ENCODE measurements at places on chromosomes 2 and 18.

DNA sequence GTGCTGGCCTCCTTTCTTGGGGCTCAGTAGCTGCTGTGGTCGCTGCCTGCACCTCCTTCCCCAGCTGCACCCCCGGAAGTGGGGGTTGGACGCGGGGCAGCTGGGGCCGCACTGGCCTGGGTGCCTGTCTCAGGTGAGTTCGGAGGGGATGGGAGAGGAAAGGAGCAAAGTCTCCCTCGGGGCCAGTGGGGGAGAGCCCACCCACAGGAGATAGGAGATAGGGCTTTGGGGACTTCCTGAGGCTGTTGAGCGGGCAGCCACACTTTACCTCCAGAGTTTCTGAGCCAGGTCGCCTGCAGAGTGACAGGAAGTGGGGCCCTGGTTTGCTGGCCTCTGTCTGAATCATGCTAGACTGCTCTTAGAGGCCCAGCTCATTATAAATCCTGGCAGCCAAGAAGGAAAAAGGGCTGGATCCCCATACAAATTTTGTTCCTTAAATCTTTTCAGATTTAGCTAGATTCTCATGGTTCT, 8.1 kb downstream of the MBP start:
- no peak for DNase-seq

DNA sequence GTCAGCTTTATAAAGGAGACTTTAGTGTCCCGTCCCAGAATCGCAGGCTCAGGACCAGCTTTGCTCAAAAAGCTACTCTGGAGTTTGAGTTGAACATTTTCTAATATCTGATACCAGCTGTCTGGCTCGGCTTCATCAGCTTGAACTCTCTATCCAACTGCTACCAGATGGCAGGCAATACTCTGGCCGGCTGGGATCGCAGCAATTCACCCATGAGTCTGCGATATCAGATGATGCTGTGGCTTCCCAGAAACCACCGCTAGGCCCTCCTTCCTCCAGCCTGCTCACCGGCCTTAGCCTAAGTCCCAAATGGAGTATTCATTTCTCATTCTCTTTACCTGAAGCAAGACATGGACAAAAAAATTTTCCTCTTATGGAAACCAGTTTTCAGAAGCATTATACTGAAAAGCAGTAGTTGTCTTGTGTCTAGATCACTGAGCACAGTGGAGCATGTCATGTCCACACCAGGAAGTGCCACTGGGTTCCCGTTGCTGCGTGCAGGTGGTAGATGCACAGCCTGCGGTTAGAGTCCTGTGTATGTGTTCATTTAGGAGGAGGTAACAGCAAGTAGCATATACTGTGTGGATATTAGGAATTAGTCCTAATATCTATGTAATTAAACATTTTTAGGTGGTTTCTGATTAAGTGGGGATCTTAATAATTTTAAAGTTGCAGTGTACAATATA, 162.0 kb upstream of the SOX11 start:
- no peak for DNase-seq

DNA sequence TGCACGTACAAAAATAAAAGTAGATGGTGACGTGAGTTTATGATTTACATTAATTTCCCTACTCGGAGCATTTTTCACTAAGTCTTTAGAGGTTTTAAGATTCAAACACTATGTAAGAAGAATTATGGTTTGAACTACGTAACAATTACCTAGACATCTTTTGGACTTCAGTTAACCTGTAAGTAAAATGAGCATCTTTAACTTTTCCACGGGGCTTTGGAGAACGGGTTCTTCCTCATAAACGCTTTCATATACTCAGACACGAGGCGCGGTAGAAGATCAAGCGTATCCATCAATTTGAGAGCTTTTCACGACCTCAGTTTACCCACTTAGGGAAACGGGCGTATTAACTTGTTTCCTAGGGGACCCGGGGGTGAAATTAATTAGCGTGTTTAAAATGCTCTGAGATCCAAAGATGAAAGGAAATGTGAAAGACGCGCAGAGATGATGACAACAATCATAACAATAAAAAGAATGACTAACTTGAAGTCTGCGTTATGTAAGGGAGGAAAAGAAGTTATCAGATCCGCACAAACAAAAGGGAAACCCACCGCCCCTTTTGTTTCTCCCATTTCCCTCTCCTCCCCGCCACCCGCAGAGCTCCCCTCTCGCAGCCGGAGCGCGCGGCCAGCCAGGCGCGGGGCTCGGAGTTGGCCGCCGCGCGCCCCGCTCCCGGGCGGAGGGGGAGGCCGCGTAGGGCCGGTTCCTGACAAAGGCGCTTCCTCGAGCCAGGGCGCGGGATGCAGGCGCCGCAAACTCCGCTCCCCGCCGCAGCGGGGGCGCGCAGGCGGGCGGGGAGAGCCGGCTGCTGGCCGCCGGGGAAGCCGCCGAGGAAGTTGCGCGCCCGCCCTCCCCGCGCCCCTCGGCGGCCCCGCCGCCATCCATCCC, 807 bp downstream of the PELI1 start:
- peak; percentile 61 for DNase-seq

GRCh38 chr2:45496869-45497268, 114.2 kb downstream of the SRBD1 start:
- DNase-seq: no peak

GRCh38 chr2:85682378-85682777, 11.8 kb upstream of the GNLY start:
- DNase-seq: no peak

DNA sequence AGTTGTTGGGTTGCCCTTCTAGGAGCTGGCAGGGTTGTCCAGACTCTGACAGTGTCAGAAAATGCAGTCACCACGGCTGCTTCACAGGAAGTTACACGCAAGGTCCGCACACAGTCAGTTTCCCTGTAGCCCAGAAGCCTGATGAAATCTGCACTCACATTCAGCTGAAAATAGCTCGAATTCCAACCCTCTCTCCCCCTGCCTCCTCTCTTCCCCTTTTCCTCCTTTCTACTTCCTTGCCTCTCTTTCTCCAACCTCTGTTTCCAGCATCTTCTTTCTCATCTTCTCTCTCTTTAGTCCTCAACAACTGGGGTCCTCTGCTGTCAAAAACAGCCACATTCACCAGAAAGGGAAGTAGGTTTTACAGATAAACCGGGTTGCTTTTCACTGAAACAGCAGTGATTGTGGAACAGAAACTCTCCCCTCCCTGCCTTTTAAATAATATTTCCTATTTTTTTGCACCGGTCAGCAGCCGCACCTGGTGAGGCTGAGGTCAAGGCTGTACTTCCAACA, 69.3 kb downstream of the BCL11A start:
- peak; percentile 16 for DNase-seq

GRCh38 chr18:75211953-75212750, 1.6 kb downstream of the TSHZ1 start:
- DNase-seq: no peak

DNA sequence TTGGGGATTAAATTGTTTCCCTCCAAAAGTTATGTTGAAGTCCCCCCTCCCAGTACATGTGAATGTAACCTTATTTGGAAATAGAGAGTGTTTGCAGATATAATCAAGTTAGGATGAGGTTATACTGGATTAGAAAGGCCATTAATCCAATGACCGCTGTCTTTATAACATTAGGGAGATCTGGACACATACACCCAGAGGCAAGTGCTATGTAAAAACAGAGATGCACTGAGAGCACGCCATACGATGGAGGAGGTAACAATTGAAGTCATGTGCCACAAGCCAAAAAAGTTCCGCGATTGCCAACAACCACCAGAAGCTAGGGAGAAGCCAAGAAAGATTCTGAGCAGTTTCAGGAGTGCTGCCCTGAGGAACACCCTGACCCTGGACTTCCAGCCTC, 153.3 kb downstream of the RNF144A start:
- DNase-seq: no peak

- no peak for DNase-seq
Observed at GRCh38 chr18:39793609-39794008, 2161.4 kb upstream of the PIK3C3 start.

DNA sequence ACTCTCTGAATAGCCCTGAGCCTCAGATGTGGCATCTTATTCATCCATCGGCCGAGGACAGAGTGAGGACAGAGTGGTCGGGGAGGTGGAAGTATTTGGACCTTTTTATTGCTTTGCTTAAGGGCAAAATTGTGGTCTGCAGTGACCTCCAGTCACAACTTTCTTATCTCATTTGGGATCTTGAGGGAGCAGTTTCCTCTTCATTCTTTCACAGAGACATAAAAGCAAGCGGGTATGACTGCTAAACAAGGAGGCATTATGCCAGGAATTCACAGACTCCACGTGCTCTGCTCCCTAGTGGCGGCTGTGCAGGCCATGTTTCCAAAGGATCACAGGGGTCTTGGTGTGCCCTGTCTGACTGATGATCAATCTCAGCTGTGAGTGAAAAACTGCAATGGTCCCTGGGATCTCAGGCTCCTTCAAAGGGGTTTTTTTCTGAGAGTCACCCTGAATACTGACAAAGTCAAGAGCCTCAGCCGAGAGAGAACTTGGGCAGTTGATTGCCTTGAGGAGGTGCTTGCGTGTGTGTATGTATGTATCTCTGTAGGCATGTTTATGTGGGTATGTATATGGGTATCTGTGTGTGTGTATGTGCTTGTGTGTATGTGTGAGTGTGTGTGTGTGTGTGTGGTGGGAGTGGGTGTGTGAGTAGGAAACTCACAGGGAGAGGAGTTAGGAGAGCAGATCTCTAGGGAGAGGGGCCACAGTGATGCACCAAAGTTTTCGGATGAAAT, 47.7 kb downstream of the RAPGEF4 start:
- no peak for DNase-seq

- no peak for DNase-seq
Observed at GRCh38 chr2:28615706-28616105, 119.8 kb downstream of the PLB1 start.

GRCh38 chr2:184890311-184890710, 292.0 kb downstream of the ZNF804A start:
- DNase-seq: no peak

GRCh38 chr18:42742969-42743368, 372.5 kb downstream of the RIT2 start:
- DNase-seq: no peak

GRCh38 chr2:186590759-186591505, 1.1 kb downstream of the ITGAV start:
- peak; percentile 74 for DNase-seq

DNA sequence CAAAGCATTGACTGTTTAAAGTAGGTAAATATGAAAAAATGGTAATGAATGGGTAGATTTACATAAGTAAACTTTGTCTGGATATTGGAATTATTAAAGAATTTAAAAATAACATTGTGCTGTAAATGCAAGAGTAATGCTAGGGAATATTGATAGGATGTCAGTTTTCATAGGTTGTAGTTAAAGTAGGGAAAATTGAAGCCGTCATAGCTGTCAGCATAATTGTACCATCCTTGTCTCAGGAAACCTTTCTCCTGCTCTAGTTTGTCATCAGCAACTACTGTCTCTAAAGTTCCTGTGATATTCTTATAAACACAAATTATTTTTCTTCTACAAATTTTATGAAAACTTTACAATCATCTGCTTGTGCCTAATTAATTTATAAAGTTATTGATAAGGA, 10.1 kb upstream of the SPAG16 start:
- no peak for DNase-seq

DNA sequence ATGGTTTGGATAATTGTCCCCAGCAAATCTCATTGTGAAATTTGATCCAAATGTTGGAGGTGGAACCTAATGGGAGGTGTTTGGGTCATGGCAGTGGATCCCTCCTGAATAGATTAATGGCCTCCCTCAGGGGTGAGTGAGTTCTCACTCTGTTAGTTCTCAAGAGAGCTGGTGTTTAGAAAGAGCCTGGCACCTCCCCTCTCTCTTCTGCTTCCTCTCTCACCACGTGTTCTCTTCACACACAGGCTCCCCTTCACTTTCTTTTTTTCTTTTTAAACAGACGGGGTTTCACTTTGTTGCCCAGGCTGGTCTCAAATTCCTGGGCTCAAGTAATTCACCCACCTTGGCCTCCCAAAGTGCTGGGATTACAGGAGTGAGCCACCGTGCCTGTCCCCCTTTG, 111.6 kb upstream of the LTBP1 start:
- DNase-seq: no peak

GRCh38 chr2:120596990-120597594, 138.6 kb upstream of the GLI2 start:
- DNase-seq: peak; percentile 73

DNA sequence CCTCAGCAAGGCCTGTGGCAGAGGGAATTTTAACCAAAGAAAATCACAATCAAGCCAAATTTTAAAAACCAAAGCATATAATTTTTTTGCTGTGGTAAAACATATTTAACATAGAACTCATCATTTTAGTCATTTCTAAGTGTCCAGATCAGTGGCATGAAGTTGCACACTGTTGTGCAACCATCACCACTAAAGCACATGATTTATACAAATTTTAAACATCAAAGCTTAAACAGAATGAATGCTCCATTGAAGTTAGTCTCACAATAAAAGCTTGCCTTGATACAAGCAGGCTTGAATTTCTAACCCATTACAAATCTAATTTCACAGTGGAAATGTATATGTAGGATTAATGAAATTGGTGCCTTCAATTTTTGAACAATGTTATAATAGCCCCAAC, 31.2 kb downstream of the FTCDNL1 start:
- no peak for DNase-seq

DNA sequence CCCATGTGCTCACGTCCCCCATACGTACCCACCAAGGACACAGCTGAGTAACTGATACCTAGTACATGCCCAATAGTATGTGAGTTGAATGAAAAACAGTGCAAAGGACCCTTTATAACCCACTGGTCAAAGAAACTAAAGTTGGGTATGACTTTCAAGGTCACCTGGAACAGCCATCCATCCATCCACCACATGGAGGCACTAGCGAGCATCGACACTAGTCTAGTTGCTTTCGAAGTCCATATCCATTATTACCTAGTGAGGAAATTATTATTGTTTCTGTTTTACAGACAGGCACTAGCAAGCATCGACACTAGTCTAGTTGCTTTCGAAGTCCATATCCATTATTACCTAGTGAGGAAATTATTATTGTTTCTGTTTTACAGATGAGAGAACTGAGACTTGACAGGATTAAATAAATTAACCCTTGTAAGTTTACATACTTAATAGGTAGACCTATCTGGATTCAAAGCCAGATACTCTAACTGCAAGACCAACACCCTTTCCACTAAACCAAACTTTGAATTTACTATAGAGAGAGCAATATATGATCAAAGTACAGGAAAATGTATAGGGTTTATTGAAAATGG, 233.7 kb downstream of the METTL4 start:
- DNase-seq: no peak

GRCh38 chr2:57296795-57297517, 749.6 kb upstream of the VRK2 start:
- DNase-seq: no peak

DNA sequence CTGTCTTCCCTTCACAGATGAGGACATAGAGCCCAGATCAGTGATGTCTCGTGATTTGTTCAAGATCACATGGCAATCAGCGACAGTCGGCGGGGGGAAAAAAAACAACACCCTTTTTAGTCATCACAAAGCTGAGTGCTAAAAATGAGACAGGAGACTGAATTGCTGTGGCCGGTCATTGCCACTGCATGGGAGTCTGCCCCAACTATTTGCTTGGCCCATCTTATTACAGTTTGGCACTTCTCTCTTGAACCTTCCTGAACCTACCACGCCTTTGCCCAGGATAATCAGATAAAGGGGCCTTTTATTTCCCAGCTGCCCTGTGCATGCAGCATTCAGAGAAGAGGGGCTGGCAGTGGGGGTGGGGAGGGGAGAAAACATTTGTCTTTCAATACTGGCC, 42.7 kb downstream of the SETBP1 start:
- DNase-seq: no peak

GRCh38 chr2:152301131-152301530, 33.8 kb upstream of the FMNL2 start:
- no peak for DNase-seq

GRCh38 chr2:56183643-56184499, at the start of gene CCDC85A:
Gene CCDC85A, plus strand, starts transcription at chr2:56183990. Its CDS starts 635 bp downstream, at chr2:56184625.
- DNase-seq: peak; percentile 71

GRCh38 chr2:25482341-25482740, 140.6 kb upstream of the DNMT3A start:
- no peak for DNase-seq

GRCh38 chr2:58515827-58516573, 274.9 kb upstream of the FANCL start:
- DNase-seq: no peak

Measured in globus pallidus (tissue), 1 donor.